Stimulated activated CD4-positive, alpha-beta T cell treated with anti-CD3 and anti-CD28 coated beads, TNF-alpha, amount 100 ng/mL, for 24 hours (primary cell): ENCODE measurements at places on chromosomes 12 and 14.

DNA sequence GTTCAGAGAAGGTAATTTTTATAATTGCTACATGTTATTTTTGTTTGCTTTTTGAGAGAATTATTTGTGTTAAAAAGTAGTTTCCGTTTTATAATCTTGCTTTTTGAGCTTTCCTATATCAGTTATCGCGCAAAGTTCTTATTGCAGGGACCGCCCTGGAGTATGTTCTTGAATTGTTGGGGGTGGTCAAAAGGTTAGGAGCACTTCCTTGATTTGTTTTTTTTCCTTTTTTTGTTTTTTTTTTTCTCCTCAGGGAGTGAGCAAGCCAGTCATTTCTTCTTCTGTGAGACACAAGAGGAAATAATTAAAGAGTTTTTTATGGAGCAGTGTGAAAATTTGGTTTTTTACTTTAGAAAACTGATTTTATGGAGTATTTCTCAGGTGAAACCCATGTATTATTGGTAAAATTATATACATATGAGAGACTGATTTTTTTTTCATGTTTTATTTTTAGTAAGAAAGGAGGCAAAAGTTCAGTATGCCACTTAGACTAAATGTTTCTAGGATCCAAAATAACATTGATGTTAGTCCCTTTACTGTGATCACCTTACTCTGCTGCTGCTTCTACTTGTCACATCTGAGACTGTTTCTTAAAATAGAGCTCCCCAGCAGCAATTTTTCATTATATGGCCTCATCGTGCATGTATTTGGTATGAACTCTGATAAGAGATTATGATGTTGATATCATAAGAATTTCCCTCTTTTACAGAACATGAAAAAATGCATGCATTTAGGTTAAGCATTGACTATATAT, 26.6 kb downstream of the PLEKHA5 start:
- no peak for DNase-seq

- DNase-seq, result peak; percentile 52
These were observed at the start of gene PELI2 for GRCh38 chr14:56117765-56118610. PELI2 (plus strand) TSS chr14:56118411; CDS start chr14:56118661, 250 bp downstream.

DNA sequence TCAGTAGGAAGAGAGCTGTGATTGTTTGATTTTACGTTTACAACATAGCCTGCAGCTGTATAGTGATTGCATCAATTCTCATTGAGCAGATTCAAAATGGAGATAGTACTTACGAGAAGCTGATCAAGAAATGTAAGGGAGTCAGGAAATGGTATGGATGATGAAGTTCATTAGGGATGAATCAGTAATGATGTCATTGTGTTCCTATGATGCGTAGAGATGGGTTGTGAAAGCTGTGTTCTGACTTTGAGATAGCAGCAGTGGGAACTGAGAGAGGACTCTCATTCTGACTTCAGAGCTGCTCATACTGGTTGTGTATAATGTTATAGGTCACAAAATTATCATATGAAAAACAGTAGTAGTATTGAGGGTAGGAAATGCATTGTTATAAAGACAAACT, 44.0 kb downstream of the TTLL5 start:
- no peak for DNase-seq

GRCh38 chr12:62919838-62920237, 15.1 kb downstream of the PPM1H start:
- no peak for DNase-seq

- no peak for DNase-seq
These were observed 20.5 kb upstream of the DUSP6 start for GRCh38 chr12:89372584-89373370.

GRCh38 chr14:75578786-75579337, 442 bp downstream of the FLVCR2 start:
- no peak for DNase-seq

DNA sequence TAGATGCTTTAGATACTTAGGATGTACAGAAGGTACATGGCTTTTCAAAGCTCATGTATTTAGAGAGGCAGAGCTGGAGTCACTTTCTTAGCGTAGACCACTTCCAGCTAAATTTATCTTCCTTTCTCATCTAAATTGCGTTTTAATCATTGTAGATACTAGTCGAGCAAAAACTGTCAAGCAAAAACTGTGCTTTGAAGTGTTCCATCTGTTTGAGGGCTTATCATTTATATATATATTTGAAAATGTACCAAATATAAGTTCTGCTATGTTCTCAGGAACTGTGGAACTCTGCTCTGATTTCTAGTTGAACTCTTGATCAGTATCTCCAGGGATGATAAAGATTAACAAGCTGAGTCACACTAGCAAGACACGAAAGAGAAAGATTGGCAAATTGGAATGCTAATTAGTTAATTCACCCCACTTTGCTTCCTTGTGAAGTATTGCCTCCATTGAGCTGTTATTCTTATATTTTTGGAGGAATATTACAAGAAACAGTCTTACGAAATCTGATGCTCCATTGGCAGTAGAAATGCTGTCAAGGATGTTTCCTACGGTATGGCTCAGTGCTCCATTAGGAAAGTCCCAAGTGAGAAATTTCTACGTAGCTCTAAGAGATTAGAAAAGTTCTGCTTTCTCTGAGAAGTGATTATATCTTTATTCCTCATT, 310.7 kb downstream of the AEBP2 start:
- DNase-seq, result no peak

DNA sequence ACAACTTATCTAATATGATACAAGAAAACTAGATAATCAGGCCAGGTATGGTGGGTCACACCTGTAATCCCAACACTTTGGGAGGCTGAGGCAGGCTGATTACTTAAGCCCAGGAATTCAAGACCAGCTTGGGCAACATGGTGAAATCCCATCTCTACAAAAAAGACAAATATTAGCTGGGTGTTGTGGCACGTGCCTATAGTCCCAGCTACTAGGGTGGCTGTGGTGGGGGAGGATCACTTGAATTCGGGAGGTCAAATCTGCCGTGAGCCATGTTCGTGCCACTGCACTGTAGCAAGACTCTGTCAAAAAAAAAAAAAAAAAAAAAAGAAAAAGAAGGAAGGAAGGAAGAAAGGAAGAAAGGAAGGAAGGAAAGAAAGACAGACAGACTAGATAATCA, 27.0 kb downstream of the ZCRB1 start:
- no peak for DNase-seq

DNA sequence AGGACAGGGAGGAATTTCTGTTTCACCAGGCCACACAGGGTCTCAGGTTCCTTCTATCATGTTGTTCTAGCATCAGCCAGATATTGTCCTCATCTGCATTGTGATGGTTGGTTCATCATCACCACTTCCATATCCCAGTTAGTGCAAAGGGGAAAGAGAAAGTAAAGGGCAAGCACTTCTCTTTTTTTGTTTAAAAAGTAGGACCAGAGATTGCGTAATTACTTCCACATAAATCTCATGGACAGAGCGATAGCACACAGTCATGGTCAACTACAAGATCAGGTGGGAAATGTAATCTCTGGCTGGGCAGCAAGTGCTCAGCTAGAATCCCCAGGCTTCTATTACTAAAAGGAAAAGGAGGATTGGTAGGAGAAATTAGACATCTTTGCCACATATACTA, 155.1 kb downstream of the KIF21A start:
- DNase-seq, result no peak

DNA sequence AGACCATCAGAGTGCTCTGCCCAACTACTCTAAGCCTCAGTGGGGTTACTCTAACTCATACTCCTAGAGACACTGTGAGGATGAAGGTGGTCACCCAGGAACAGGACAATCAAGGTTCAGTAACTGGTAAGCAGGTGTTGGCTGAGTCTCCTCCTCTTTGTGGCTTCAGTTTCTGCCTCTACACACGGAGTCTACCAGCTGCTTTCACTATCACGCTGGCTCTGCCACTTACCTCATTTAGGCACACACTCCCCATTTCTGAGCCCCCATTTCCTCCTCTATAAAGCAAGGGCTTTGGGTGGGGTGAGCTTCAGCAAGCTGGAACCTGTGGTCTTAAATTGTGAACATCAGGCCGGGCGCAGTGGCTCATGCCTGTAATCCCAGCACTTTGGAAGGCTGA, 7.3 kb upstream of the TCHP start:
- DNase-seq, result no peak

- DNase-seq, result no peak
These were observed 65.2 kb downstream of the TRHDE start for GRCh38 chr12:72337382-72337781.

DNA sequence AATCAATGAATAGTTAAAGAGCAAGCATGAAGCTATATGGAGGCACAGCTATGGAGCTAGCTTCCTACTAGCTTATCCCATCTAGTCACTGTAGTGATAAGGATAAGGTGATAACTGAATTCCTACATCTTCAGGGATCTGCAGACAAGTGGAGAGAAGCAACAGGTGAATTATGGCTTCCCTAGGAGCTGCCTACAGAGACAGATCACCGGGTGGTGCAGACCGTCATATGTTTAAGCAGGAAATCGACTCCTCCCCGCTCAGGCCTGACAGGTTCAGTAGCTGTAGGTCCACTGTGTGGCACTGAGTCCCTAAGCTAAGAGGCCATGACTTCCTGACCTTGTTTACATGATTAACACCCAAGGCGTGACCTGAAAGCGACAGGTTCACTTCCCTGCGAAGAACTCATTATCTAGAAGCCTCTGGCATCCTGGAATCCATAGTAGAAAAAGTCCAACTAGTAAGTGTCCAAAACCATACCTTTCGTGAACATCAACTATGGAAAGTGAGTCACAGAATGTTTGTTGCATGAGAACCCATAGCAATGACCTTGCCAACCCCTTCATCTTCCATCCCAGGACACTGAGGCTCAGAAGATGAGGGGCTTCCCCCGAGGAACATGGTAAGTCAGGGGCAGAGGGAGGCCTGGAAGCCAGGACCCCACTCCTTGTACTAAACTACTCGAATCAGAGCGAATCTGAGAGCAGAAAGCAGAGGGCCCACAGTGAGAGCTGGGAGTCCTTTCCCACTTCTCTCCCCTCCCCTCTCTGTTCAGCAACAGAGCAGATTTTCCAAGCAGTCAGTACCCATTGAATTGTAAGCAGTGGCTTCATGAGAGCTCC, 75.4 kb upstream of the CCND2 start:
- no peak for DNase-seq
